ENCODE measurements at places on chromosomes 5 and 9. TPM values are rescaled to one million over a fixed set of nuclear protein-coding genes. Genes with fewer than 3 reads are reported as not detected.

GRCh38 chr9:35533398-35533797 is 43.5 kb downstream of the RUSC2 start:
- DNase-seq, result no peak

Gene GMCL2
- polyA plus RNA-seq, result not detected

Gene LECT2
- polyA plus RNA-seq, result 0.10 TPM

Gene GABRA1
- polyA plus RNA-seq, result not detected

Gene FGD3
- polyA plus RNA-seq, result not detected

Gene TRMO
- polyA plus RNA-seq, result 11.2 TPM

Gene SLC45A2
- polyA plus RNA-seq, result not detected

DNA sequence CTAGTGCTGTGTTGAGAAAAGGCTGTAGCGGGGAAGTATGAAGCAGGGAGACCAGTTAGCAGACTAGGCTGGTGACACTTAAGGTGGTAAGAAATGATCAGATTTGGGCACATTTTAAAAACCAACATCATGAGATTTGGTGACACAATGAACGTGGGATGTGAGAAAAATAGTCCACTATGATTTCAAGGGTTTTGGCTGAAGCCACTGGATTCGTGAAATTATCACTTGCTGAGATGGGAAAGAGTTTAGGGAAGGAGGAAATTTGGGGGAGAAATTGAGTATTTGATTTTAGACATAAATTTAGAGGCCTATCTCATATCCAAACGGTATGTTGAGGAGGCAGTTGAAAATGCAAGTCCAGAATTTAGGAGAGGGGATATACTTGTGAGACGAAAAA is 23.1 kb downstream of the SKP2 start:
- DNase-seq, result no peak

GRCh38 chr5:41770799-41771198 is 99.4 kb downstream of the OXCT1 start:
- DNase-seq, result no peak

DNA sequence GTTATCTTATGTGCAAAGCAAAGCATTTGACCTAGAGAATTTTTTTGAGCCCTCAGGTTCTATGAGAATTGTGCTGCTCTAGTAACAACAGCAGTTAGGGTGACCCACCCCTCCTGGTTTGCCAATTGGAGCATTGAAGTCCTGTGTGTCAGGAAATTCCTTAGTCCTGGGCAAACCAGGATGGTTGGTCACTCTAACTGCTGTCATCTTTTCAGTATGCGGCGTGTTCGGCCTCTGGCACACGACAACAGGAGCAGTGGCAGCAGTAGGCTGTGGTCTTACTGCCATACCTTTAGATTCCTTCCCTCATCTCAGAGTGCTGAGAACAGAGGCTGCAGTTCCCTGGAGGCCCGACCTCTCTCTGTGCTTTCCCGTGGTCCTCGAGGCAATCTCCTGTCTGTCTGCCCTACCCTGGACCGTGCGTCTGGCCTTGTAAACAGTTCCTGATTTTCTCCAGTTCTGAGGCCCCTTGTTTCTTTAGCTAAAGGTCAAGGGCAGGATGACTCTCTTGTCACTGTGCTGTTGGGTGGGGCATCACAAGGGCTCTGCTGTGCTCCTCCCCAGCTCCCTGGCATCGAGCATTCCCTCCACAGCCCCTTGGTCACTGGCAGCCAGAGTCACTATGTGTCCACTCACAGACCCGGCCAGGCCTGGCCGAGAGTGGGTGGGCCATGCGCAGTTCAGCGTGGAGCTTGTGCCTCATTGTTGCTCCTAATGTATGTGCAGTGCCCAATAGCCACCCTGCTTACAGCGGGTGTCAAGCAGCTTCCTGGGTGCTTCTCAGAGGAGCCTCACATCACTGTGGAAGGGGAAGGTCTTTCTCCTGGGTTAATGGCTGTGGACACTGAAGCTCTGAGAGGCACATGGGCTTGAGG is 18.5 kb upstream of the COL15A1 start:
- DNase-seq, result no peak

Gene ARHGEF28
- polyA plus RNA-seq, result 2.8 TPM

DNA sequence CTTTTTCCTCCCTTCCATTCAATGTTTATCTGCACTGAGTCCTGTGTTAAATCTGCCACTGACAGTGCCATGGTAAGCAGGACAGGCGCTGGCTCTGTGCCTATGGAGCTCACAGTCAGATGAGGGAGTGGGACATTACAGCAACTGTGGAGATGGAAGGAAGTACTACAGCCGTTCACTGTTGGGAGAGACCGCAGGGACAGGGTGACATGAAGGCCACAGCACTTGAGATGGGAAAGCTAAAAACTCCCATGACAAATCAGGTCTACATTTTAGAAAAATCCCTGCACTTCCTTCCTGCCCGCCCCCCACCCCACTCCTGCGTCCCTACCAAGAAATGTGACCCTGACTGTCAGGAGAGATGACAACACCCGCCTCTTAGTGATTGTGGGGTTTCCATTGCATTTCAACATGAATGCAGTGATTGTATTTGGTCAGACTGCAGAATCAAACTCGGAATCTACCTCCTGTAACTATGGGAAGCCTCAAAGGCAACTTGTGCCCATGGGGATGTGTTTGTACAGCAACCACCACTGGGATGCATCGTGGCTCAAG is 56.4 kb downstream of the GTF3C4 start:
- DNase-seq, result no peak

GRCh38 chr5:14851999-14852526 is 19.5 kb downstream of the ANKH start:
- DNase-seq, result no peak

Gene SV2C
- not detected for polyA plus RNA-seq

DNA sequence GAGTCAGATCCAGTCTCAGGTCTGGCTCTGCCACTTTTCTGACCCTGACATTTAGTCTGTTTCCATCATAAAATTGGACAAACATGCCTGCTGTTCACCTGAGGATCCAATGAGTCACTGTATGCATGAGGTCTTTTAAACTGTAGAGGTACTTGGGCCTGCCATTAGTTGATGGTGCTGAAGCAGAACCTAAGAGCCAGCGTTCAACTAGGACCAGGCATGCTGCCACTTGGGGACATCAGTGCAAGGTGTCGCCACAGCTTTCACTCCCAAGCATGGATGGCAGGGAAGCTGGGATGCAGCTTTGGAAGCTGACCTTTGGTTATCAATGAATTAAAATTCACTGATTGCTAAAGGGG is 37.1 kb downstream of the NEUROG1 start:
- no peak for DNase-seq

Gene NDST1
- polyA plus RNA-seq, result 89.7 TPM

Gene PDE8B
- polyA plus RNA-seq, result 2.2 TPM

Gene STPG3
- not detected for polyA plus RNA-seq

DNA sequence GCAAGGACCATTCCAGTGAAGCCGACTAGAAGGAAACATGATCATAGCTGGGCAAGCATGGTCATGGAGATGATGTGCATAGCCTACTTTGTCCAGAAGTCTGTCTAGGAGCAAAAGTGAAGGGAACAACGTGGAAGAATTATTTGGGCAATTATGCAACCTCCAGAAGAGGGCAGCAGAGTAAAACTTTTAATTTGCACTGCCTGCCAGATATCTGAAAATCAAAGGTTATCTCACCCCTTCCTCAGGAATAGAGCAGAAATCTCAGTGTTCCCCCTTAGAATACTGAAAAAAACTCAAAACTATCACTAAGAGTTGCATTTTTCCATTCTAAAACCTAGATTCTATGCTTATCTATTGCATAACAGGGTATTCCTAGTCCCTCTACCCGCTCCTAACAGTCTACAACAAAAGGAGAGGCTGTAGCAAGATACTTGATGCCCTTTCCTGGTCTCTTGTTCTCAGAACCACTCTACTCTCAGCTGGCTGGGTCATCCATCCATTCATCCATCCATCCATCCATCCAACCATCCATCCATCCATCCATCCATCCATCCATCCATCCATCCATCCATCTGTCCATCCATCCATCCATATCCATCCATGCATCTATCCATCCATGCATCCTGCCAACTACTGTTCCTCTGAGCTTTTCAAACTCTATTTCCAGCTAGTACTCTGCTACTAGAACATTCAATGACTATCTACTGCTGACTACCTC is 8.4 kb upstream of the SETD9 start:
- no peak for DNase-seq

Gene FOXI1
- polyA plus RNA-seq, result not detected

DNA sequence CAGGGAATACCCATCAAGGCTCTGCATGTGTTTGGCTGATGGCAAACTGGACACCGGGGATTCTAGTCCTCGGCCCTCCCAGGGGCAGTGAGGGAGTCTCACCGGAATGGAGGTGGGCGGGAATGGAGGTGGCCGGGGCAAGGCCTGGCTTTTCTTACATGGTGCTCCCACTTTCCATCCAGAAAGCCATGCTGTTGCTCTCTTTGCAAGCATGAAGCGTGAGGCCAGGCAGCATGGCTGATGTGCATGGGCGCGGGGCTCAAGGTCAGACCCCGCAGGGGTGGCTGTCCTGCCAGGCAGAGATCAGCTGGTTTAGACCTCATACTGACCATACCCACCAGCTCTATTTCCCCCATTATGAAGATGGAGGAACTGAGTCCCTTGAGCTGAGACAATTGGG is 108.0 kb upstream of the PHYKPL start:
- DNase-seq, result no peak

DNA sequence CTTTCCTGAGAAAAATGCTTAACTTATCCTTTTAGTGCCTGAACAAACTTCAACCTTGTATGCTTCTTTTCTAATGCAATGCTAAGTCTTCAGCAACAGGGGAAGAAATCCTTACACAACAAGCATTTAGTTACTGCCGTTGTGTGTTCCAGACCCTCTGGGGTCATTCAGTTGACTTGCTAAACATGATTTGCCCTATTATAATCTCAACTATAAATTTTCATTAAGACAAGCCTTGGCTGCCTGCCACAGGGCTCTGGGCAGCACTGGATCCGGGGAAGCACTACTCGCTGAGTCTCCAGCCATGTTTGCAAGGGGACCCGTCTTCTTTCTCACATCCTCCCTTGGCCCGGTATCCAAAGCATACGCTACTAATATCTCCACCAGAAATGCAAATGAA is 58.1 kb downstream of the PTCH1 start:
- DNase-seq, result no peak

- DNase-seq, result no peak
Measured at GRCh38 chr5:7762267-7762666, 88.7 kb downstream of the CFAP90 start.

DNA sequence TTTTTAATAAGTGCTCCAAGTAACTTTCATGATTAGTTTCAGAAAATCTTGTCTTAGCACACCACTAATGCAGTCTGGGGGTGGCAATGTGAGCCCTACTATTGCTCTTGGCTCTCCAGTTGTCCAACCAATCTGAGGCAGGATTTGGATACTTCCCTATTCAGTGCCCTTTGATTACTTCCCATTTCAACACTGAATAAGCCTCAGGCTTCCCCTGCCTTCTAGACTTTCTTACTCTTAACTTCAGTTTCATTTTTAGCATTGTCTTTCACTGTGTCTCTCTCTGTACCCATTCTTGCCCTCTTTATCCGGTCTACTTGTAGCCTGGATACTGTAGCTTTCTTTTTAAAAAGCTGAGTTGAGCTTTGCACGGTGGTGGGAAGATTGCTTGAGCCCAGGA is 186.1 kb downstream of the C9orf152 start:
- DNase-seq, result no peak

- peak; percentile 39 for DNase-seq
Measured at GRCh38 chr5:172452398-172453205, 1.7 kb downstream of the SH3PXD2B start.

Gene GKAP1
- 1.5 TPM for polyA plus RNA-seq

Gene SPATA31A3
- polyA plus RNA-seq, result not detected

Measured in BJ (cell line).